ENCODE measurements at places on chromosomes 3 and 15.

DNA sequence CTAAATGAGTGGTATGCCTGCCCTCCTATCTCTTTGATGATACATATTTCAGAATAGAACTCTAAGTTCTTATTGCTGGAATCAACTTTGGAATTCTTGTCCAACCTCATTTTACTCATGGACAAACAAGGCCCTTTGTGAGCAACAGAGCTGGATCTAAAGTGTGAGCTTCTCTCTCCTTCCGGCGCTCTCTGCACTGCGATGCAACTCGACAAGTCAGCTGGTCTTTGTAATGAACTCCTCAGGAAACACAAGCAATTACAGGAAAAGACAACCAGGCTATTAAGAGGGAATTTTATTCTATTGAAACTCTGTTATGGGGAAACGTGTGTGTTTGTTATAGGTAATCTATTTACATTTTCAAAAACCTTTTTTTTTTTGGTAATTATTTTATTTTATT, 20.3 kb upstream of the NRROS start:
- DNase-seq, result no peak

- DNase-seq, result no peak
Observed at GRCh38 chr3:86234506-86235254, 756.3 kb downstream of the VGLL3 start.

- DNase-seq, result no peak
Observed at GRCh38 chr3:98326105-98326893, 27.4 kb upstream of the OR5K4 start.

- DNase-seq, result no peak
Observed at GRCh38 chr3:90069748-90070147, 962.3 kb downstream of the EPHA3 start.

- no peak for DNase-seq
Observed at GRCh38 chr3:184466413-184466960, 86.6 kb downstream of the CHRD start.
